Stimulated activated CD4-positive, alpha-beta T cell treated with anti-CD3 and anti-CD28 coated beads, Interleukin-1b, Interleukin-23, amount 100 ng/mL, for 24 hours (primary cell): ENCODE measurements at places on chromosomes 4 and X.

- no peak for DNase-seq
Measured at GRCh38 chrX:134568285-134569016, 89.8 kb downstream of the PLAC1 start.

DNA sequence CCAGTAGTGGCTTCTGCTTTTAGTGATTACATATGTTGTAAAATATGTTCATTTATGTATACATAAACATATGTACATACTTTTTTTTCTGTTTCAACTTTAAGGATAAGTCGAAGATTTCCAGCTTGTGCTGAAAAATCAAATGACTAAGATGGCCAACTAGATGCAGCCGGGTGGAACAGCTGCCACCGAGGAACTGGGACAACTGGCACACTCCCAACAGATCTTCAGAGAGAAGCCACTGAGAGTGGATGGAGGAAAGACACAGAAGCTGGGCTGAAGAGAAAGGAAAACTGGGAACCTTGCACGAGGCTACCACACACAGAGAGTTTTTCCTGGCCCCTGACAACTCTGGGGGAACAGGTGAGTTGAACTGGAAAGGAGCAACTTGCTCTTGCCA, 207.5 kb downstream of the FAM47B start:
- DNase-seq: no peak

GRCh38 chr4:128031756-128032384, 29.2 kb upstream of the LARP1B start:
- no peak for DNase-seq

GRCh38 chr4:182924497-182924896, 7.3 kb upstream of the DCTD start:
- no peak for DNase-seq

DNA sequence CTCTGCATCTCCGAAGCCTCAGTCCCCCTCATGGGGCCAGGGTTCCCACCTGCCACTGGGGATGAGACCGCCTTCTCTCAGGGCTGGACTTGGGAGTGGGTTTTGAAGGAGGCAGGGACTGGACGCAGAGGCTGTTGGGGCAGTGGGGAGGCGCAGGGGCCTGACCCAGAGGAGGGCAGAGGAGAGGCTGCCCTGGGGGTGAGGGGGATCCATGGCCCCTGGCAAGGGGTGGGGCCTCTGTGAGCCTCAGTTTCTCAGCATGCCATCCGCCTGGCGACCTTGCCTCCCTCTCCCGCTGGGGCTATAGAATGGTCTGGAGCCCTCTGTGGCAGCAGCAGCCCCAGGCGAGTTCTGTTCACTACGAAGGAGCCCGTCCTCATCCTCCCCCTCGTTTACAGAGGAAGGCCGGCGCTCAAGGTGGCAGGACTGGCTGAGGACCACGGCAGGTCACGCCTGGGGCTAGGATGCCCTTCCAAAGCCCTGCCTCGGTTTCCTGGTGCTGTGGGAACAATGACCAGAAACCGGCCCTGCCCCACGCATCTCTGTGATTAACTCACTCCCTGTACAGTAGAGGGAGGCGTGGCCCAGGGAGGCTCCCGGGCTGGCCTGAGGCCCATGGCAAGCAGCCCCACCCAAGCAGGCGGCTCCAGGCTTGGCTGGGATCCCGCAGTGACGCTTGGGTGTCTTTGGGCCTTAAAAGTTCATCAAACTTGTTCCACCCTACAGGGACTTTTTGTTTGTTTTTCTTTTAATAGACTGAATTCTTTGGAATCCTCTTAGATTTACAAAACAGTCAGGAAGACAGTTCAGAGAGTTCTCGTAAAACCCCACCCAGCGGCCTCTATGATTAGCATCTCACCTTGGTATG, 16.0 kb upstream of the SH3TC1 start:
- no peak for DNase-seq

DNA sequence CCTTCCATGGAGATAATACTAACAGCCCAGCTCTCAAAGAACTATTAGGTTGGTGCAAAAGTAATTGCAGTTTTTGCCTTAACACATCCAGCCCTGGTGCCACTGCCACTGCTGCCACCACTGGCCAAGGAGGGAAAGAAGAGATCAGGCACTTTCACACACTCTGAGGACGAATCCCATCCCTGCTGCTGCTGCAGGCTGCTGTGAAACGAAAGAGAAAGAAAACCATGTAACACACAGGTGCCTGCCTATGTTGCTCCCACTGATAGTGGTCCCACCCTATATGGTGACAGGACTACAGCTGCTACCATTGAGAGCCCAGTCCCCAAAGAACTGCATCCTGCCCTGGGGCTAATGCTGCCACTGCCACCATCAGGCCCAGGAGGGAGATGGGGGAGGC, 35.1 kb downstream of the TMLHE start:
- DNase-seq: no peak

DNA sequence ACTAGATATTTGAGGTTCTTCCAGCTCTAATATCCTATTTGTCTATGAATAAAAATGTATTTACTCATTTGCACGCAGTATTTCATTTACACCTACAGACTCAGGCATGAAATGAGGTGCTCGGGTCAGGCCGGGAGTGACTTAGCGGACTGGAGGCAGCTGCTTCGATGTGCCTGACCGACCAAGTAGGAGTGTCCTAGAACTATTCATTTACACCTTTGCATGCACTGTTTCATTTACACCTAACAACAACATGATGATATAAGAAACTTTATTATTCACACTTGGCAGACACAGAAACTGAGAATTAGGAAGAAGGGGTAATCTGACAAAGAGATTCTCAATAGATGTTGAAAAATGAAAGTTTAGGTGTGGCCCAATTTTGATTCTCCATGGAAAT, 28.7 kb upstream of the FAT1 start:
- DNase-seq: no peak

DNA sequence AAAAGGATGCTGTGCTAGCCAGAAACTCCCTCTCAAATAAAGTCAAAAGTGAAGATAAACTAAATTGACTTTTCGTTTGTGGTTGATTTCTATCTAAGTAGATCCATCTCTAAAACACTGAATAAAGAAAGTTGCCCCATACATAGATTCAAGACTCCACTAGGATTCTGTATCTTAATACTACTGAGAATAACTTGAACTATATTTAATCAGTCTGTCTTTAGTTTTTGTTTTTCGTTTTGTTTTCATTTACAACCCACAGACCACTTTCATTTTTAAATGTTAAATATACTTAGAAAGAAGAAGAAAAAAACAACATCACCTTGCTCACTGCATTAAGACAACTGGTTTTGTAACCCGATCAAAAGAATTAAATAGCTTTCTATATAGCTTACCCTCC, 655.0 kb downstream of the RPA4 start:
- no peak for DNase-seq
